Thoracic aorta endothelial cell (primary cell): ENCODE measurements at places on chromosomes 13 and 19. TPM values are rescaled to one million over a fixed set of nuclear protein-coding genes. Genes with fewer than 3 reads are reported as not detected.

ERICH4 gene
- total RNA-seq: not detected in 2 replicates

SCEL gene
- not detected in 2 replicates for total RNA-seq

SH2D3A gene
- 0.07 TPM in 1 of 2 replicates, not detected in the other for total RNA-seq

IGFL1 gene
- not detected in 2 replicates for total RNA-seq

SLITRK6 gene
- not detected in 2 replicates for total RNA-seq

CELF5 gene
- 0.14 TPM in 1 of 2 replicates, not detected in the other for total RNA-seq

ACER1 gene
- total RNA-seq: not detected in 2 replicates

CCDC8 gene
- 0.13 and 0.36 TPM in 2 replicates for total RNA-seq

RXFP2 gene
- not detected in 2 replicates for total RNA-seq

INSL3 gene
- not detected in 2 replicates for total RNA-seq
